ENCODE measurements at places on chromosomes 16 and 17. TPM values are rescaled to one million over a fixed set of nuclear protein-coding genes. Genes with fewer than 3 reads are reported as not detected.

The SPAG9 gene
- total RNA-seq = 49.8 TPM

The IRX3 gene
- 8.7 TPM for total RNA-seq

The CLDN7 gene
- 26.0 TPM for total RNA-seq

The PYY gene
- not detected for total RNA-seq

The CASKIN2 gene
- total RNA-seq = 9.5 TPM

The TMEM94 gene
- 41.3 TPM for total RNA-seq
